Stimulated activated CD4-positive, alpha-beta T cell treated with anti-CD3 and anti-CD28 coated beads, TNF-alpha, amount 100 ng/mL, for 4 hours (primary cell): ENCODE measurements at places on chromosomes 12 and 14.

- no peak for DNase-seq
Observed at GRCh38 chr12:47267571-47267970, 187.8 kb upstream of the AMIGO2 start.

- DNase-seq: no peak
Observed at GRCh38 chr12:32395026-32395425, 4.3 kb upstream of the FGD4 start.

- no peak for DNase-seq
Observed at GRCh38 chr12:1977588-1977987, 26.7 kb downstream of the DCP1B start.

DNA sequence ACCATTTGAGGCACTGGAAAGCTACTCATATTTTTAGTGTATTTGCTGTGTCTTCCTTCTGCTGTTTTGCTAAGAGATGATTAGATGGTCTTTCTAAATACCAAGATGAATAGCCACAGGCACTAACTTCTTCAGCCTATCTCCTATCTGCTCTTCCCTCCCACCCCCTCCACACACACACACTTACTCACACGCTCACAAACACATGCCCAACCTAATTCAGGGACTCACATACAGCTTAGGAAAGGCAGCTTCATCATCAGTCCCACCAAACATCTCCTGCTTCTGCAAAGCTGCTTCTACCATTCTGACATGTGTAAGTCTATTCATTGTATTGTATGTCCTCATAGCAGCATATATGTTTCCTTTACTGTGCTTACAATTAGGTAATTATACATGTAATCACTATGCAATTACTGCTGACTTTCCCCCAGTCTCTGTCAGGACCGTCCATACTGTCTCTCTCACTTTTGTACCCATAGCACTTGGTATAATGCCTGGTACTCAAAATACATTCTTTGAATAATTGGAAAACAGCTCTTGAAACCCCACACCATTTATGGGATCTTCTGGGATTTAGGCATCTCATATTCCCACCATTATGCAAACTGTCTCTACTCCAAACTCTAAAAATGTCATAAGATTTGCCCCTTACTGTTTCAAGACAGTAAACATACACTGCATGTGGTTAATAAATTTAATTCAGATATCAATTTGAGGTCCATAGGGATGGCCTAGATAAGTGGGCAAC lies 83.3 kb upstream of the HIF1A start:
- DNase-seq: no peak

DNA sequence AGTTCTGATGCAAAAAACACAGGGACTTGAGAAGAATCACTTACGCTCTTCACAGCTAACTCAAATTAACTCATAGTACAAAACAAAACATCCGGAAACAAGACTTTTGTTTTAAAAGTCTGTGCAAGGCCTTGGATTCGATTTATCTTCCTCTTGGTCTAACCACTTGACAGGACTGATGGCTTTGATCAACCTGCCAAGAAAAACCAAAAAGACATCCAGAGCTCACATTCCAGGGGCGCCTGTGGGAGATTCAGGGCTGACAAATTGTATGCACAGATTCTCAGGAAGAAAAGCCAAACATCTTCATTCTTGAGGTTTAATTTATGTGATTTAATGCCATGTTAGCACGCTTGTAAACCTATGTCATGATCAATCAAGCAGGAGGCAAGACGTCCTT lies 129.1 kb upstream of the TMCC3 start:
- DNase-seq: no peak
